ENCODE measurements at places on chromosomes 7 and 10. TPM values are rescaled to one million over a fixed set of nuclear protein-coding genes. Genes with fewer than 3 reads are reported as not detected.
A peak's percentile ranks its signal among the peaks of the same experiment; 100 is the strongest.

DNA sequence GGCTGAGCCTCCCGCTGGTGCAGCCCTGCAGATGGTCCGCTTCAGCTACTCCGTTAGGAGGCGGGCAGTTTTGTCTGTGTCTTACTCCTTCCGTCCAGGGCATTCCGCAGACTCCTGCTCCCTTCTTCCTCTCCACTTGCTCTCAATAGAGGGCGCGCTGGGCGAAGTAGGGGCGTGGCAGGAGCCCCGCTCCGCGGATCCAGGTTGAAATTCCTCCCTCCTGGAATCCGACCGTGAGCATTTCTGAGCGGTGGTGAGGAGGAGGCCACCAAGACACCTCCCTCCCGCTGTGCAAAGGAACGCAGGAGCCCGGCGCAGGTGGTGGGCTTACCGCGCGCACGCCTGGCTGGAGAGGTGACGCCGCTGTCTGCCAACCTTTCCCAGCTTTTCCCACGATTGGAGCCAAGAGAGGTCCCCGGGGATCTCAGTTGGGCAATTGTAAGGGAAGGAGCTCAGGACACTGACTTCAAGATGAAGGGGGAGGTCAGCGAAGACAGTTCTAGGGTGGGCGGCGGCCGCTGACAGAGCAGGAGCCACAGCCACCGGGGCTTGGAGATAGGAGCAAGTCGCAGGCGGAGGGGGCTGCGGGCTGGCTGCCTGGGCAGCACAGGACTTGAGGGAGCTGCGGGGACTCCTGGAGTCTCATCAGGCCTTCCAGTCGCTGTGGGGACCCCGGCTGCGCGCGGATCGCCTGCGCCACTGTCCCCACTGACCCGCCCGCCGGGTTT, 1011.3 kb downstream of the XPNPEP1 start:
- DNase-seq = peak; percentile 71

DNA sequence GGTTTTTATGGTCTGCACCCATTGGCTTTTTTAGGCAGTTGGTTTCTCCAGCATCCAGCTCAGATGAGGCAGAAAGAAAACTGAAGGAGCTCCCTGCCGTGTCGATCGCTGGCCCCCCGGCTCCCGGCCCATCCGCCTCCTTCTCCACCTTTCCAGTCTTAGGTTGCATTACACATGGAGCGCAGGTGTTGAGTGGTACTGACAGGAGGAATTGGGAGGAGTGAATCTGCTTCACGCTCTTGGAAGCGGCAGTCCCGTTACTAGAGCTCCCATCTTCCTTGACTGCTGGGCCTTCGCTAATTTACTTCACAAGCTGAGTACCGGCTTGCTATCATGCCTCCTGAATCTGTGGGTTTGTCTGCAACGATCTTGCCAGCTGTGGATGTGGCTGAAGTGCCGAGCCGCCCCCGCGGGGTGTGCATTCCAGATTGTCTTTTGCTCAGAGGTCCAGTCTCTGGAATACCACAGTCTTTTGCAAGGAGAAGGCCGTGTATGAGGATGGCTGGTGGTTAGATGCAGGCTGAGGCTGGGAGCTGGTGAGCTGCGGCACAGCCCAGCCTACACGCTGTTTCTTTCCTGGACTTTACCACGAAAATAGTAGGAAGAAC, 17.1 kb downstream of the IQCE start:
- DNase-seq = no peak

Gene ITGA8
- 0.36 TPM for total RNA-seq

- DNase-seq = no peak
These were observed 18.5 kb downstream of the SHH start for GRCh38 chr7:155793720-155794119.

DNA sequence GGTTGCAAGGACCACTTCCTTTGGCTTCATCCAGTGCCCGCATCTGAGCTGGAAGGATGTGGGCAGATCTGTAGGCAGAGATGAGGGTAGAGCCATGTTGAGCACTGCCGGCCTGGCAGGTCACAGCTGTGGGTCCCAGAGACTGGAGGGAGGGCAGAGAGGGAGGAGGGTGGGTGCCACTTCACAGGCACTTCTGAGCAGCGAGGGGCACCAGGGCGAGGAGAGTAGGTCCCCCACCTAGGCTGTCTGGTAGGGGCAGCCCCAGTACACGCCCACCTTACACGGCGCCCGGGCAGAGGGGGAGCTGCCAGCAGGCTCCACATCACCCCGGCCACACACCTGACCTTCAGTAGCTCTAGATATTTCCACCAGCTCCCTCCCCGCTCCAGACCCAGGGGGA, 473.0 kb upstream of the FOXK1 start:
- DNase-seq = no peak

GRCh38 chr7:125775317-125775716, 845.7 kb upstream of the POT1 start:
- DNase-seq = no peak

DNA sequence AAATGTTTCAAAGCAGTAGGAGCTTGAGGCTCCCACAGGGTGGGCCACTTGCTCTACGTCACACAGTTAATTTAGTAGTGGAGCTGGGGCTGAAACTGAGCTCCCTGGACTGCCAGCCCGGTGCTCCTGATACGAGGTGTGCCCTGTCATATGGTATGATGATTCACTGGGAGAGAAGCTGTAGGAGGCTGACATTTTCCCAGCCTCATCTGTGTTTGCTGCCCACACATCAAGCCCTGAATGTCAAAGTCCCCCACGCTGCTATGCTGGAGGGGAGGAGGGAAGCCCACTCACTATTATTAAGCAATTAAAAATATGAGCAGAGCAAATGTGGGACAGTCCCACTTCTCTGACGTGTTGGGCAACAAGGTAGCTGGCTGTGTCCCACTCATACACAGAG, 81.2 kb upstream of the SORCS3 start:
- no peak for DNase-seq

Gene TWIST1
- total RNA-seq = 1.8 TPM

Gene ITPRID1
- 3.1 TPM for total RNA-seq

- no peak for DNase-seq
These were observed 196.0 kb downstream of the REEP3 start for GRCh38 chr10:63717027-63717715.

Gene GARIN1A
- total RNA-seq = 7.4 TPM

- no peak for DNase-seq
These were observed 443.9 kb downstream of the TCERG1L start for GRCh38 chr10:130867446-130868194.

Gene RET
- 1.5 TPM for total RNA-seq

Gene C10orf105
- not detected for total RNA-seq

Gene AQP1
- 1.4 TPM for total RNA-seq

DNA sequence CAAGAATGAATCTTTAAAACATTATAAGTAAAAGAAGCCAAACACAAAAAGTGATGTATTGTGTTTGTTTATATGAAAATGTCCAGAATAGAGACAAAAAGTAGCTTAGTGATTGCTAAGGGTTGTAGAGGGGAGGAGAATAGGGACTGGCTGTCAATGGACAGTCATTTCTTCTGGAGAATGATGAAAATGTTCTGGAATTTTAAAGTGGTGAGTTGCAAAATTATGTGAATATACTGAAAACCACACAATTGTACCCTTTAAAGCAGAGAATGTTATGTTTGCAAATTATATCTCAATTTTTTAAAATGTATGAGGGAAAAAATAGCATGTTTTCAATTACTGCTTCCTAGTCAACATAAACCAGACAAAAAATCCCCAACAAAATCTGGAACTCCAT, 174.2 kb downstream of the KMT2E start:
- no peak for DNase-seq

DNA sequence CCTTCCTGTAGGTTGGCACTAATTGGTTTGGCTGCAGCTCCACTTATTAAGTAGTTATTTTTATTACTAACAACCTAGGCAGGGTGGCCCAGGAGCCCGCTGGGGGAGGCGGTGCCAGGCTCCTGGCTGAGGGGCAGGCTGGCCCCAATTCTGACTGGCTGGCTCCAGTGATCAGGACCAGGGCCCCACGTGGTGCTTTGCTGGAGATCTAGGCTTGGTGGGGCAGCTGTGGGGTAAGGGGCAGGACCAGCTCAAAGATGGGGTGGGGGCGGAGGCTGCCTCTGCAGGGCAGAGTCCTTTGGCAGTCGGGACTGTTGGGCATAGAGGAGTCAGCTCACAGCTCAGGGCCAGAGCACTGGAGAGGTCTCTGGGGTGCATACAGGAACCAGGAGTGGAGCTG, 2.4 kb downstream of the ASL start:
- DNase-seq = no peak

- no peak for DNase-seq
These were observed 315.7 kb upstream of the DGKB start for GRCh38 chr7:15218261-15218660.

Gene UPK3B
- total RNA-seq = 4.7 TPM

- DNase-seq = no peak
These were observed 7.6 kb upstream of the RAB11FIP2 start for GRCh38 chr10:118054383-118054782.

Data from progenitor cell of endocrine pancreas (in vitro differentiated cells).